Trophoblast cell (in vitro differentiated cells and primary cell): ENCODE measurements at places on chromosomes 6 and 20.

DNA sequence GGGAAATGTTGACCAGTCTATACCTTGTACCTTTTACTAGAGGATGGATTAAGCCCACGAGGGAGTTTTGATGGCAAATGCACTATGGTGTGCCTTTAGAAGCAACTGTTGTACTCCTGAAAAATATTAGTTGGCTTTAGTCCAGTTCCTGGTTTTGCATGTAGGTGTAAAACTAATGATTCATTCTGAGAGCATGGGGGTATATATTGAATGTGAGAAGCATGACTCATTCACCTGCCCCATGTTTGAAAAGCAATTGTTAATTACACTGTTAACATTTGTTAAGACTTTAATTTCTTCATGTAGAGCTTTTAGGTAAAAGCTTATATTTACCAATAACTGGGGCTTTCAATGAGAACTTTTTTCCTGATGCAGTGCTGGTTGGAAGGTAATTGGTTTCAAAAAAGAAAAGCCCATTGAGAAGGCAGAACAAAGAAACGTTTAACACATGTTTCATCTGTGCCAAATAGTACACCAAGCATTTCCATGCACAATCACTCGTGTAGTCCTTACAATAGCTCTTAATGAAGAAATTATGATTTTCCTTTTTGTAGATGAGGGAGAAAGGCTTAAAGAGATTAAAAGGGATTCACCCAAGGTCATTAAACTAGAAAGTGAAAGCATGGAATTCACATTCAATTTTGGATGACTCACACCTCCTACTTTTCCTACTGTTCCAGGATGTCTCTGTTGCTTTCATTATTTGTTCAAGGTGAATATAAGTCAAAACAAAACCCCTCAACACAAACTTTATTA, 134.1 kb downstream of the CCDC170 start:
- H3K4me3 ChIP-seq, result no peak overlapping the region
- no peak overlapping the region for H3K27ac ChIP-seq
- H3K4me1 ChIP-seq, result no peaks in the 10 kb centered on the region
- peak; percentile 42 for DNase-seq
- H3K27me3 ChIP-seq, result no peaks in the 10 kb centered on the region
- no peaks in the 10 kb centered on the region for H3K36me3 ChIP-seq

DNA sequence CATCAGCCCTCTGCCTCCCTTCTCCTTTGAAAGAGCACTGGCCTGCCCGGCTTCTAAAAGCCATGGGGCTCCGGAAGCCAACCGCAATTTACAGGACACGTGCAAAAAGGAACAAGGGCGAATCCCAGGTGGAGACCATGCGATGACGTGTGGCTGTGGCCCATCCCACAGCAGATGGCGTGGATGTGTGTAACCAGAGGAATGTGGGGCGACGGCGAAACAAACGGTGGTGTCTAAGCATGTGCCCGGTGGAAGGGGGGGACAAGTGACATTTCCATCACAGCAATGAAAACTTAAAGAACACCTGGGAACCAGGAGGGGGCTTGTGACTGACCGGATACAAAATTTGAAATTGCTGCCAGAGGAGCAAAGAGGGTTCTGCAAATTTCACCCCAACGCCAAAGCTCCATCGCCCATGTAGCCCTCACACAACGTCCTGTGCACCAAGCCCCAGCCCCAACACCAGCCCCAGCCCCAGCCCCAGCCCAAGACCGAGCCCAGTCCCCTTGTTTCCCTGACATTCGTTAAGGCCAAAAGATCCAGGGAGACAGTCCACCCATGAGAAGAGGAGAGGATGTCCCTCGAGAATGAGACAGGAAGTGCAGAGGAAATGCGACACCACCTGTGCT, 159.7 kb upstream of the ZNF337 start:
- H3K27me3 ChIP-seq, result peaks cover 7% of the 10 kb centered on the region
- no peaks in the 10 kb centered on the region for H3K4me1 ChIP-seq
- H3K27ac ChIP-seq, result no peak overlapping the region
- no peak for DNase-seq
- H3K36me3 ChIP-seq, result no peaks in the 10 kb centered on the region
- H3K4me3 ChIP-seq, result no peak overlapping the region

- no peak within 1 kb of the TSS for H3K4me3 ChIP-seq
- H3K36me3 ChIP-seq, result no peaks in the 10 kb centered on the region
- peaks cover 12% of the 10 kb centered on the region for H3K4me1 ChIP-seq
- DNase-seq, result peak; percentile 60
- no peaks in the 10 kb centered on the region for H3K27me3 ChIP-seq
These were observed at the start of gene SGK2 for GRCh38 chr20:43558412-43559146. Gene SGK2 (plus strand): TSS chr20:43559027. CDS start chr20:43566496, 7,469 bp downstream.

GRCh38 chr20:39504710-39505094, 542.6 kb downstream of the DHX35 start:
- H3K27me3 ChIP-seq, result no peaks in the 10 kb centered on the region
- no peak for DNase-seq
- no peak overlapping the region for H3K4me3 ChIP-seq
- no peak overlapping the region for H3K27ac ChIP-seq
- H3K4me1 ChIP-seq, result no peaks in the 10 kb centered on the region

GRCh38 chr6:16725145-16725864, 36.0 kb downstream of the ATXN1 start:
- H3K27ac ChIP-seq, result no peak overlapping the region
- H3K36me3 ChIP-seq, result no peaks in the 10 kb centered on the region
- no peak overlapping the region for H3K4me3 ChIP-seq
- no peak for DNase-seq
- peaks cover 3% of the 10 kb centered on the region for H3K4me1 ChIP-seq

GRCh38 chr20:54227751-54228150, 19.9 kb downstream of the PFDN4 start:
- H3K27me3 ChIP-seq, result no peaks in the 10 kb centered on the region
- no peaks in the 10 kb centered on the region for H3K36me3 ChIP-seq
- peaks cover 10% of the 10 kb centered on the region for H3K4me1 ChIP-seq
- H3K27ac ChIP-seq, result no peak overlapping the region

- H3K4me3 ChIP-seq, result no peak overlapping the region
- H3K36me3 ChIP-seq, result no peaks in the 10 kb centered on the region
- no peak for DNase-seq
- no peak overlapping the region for H3K27ac ChIP-seq
- H3K27me3 ChIP-seq, result no peaks in the 10 kb centered on the region
- no peaks in the 10 kb centered on the region for H3K4me1 ChIP-seq
These were observed 223.1 kb downstream of the PHF3 start for GRCh38 chr6:63858691-63859090.

GRCh38 chr20:7843613-7844012, 96.6 kb downstream of the HAO1 start:
- no peak overlapping the region for H3K27ac ChIP-seq
- H3K4me1 ChIP-seq, result peaks cover 6% of the 10 kb centered on the region
- H3K36me3 ChIP-seq, result no peaks in the 10 kb centered on the region
- no peak overlapping the region for H3K4me3 ChIP-seq
- no peak for DNase-seq

DNA sequence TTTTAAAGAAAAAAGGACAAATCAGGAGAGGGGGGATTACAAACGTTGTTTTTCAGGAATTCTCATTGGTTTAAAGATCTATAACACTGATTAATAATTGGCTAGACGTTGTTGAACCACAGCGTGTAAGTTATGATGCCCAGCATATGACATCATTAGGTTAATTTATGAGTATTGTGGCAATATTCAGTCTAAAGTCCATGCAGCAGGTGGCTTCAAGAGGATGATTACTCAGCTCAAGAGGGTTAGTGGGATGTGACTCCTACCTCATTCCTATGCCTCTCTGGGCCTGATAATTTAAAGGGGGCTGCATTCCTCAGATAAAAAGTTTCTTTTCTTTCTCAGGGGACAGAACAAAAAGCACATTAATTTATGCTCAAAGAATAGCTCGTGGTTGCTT, 1309.0 kb downstream of the EPHA7 start:
- H3K4me3 ChIP-seq, result no peak overlapping the region
- H3K27ac ChIP-seq, result no peak overlapping the region
- H3K36me3 ChIP-seq, result no peaks in the 10 kb centered on the region
- no peak for DNase-seq
- H3K4me1 ChIP-seq, result no peaks in the 10 kb centered on the region

DNA sequence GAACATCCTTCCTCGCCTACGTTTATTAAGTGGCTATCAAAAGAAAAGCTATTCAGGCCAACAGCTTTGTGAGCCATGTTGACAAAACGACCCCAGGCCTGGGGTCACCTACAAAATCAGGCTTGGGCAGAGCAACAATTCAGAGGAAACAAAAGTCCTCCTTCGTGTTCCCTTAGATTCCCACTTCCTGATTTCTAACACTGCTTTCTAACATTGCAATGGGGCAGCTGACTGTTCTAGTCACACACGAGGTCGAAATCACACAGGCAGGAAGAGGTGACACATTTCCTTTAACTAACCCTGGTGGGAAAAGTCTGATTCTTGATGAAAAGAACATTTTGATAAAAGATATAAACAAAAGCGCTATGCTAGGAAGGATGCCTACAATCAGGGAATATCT, 31.9 kb downstream of the WDR27 start:
- H3K4me1 ChIP-seq, result no peaks in the 10 kb centered on the region
- DNase-seq, result no peak
- H3K27ac ChIP-seq, result no peak overlapping the region
- no peaks in the 10 kb centered on the region for H3K27me3 ChIP-seq
- H3K4me3 ChIP-seq, result no peak overlapping the region

DNA sequence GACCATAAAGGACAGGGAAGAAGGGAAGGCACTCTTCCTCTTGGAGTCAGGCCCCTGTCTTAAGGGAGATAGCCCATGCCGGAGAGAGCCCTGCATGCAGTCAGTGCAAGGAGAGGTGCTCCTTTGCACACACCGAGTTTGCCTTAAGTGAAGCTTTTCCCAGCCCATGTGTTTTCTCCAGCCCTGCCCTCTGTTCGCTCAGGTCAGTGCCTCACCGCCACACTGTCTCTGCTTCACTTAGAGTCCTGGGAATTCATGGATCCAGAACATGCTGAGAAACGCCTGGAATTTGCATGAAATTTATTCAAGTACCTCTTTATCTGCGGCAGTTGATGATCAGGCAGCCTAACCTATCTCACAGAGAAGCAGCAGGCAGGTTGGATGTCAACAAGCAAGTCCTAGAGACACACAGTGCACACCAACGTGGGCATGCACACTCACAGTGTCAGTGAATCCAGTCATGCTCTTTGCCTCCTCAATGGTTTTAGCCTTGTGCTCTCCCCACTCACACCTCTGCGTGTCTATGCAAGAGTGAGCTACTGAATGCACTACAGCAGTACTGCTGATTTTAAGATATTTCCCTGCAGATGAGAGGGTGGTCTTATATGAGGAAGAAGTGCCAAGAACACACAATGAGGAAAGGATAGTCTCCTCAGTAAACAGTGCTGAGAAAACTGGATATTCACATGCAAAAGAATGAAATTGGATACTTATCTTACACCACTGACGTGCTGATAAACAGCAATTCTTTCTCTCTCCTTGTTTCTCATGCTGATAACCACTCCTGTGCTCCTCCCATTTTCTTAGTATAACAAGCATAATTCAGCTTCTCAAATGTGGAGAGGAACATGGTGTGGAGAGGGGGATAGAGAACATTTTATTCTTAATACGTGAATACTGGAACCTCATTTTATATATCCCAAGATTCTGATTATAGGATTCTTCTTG, 295.1 kb upstream of the CDYL start:
- H3K36me3 ChIP-seq, result no peaks in the 10 kb centered on the region
- no peak overlapping the region for H3K4me3 ChIP-seq
- H3K4me1 ChIP-seq, result no peaks in the 10 kb centered on the region
- no peak overlapping the region for H3K27ac ChIP-seq
- no peaks in the 10 kb centered on the region for H3K27me3 ChIP-seq
- no peak for DNase-seq

- H3K4me3 ChIP-seq, result no peak overlapping the region
- H3K27me3 ChIP-seq, result no peaks in the 10 kb centered on the region
- DNase-seq, result no peak
These were observed 13.4 kb upstream of the CHRNA4 start for GRCh38 chr20:63374504-63374903.

DNA sequence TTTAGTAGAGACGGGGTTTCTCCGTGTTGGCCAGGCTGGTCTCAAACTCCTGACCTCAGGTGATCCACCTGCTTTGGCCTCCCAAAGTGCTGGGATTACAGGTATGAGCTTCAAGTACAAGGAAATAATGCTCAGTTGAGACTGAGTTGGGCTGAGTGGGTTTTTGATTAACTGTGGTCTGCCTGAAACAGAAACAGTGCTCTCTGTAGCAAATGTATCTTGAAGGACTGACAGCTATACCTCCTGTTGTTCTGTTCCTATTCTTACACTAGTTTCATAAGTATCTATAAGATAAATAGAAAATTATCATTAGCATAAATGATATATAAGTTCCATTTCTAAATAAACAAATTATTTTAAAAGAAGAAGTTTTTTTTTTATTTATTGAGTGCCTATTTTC, 142.8 kb upstream of the PTPRK start:
- no peak for DNase-seq
- H3K36me3 ChIP-seq, result no peaks in the 10 kb centered on the region
- H3K27ac ChIP-seq, result no peak overlapping the region
- H3K4me3 ChIP-seq, result no peak overlapping the region
- no peaks in the 10 kb centered on the region for H3K4me1 ChIP-seq
- no peaks in the 10 kb centered on the region for H3K27me3 ChIP-seq
